ENCODE measurements at places on chromosomes 5 and 9. TPM values are rescaled to one million over a fixed set of nuclear protein-coding genes. Genes with fewer than 3 reads are reported as not detected.

GRCh38 chr5:74613283-74613682 lies 27.2 kb downstream of the ENC1 start:
- no peaks in the 10 kb centered on the region for H3K36me3 ChIP-seq
- no peak for DNase-seq
- no peak overlapping the region for H3K4me3 ChIP-seq
- H3K4me1 ChIP-seq: no peaks in the 10 kb centered on the region

DNA sequence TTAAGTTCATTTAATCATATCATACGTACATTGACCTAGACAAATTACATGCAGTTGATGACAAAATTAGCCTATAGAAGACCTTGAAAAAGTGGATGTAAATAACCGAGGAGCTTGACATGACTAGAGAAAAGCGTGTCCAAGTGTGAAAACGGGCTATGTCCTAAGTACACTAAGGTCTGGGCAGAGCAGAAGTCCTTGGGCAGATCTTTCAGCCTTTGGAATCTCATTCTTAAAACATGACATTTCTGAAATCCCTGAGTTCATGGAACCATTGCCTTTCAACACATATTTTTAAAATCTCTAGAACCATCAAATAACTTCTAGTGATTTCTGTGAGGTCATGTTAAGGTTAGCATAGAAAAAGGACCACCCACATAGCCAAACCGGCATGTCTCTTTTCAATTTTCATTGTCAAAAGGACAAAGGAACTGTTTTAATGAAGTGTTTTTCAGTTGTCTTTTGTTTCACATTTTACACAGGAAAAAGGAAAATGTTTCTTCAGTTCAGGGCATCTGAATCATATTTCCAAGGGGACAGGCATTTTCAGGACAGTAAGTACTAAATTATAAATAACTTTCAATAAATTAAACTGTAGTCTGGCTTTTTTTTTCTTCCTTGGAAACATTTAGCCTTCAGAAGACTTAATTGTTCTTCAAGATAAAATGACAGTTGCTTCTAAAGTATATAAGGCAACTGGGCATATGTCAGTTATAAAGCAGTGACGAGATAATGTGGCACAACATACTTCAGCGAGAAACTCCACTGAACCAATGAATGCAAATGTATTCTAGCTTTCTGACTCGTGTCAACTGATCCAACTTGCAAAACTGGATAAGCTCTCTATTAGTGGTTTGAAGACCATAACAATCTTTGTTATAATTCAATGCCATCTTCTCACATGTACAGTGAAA lies 416.8 kb downstream of the NFIB start:
- no peaks in the 10 kb centered on the region for H3K4me1 ChIP-seq
- H3K27me3 ChIP-seq: no peaks in the 10 kb centered on the region
- H3K27ac ChIP-seq: no peak overlapping the region
- no peaks in the 10 kb centered on the region for H3K36me3 ChIP-seq
- no peak overlapping the region for H3K4me3 ChIP-seq

Gene SLC2A8
- 10.7 TPM for total RNA-seq

DNA sequence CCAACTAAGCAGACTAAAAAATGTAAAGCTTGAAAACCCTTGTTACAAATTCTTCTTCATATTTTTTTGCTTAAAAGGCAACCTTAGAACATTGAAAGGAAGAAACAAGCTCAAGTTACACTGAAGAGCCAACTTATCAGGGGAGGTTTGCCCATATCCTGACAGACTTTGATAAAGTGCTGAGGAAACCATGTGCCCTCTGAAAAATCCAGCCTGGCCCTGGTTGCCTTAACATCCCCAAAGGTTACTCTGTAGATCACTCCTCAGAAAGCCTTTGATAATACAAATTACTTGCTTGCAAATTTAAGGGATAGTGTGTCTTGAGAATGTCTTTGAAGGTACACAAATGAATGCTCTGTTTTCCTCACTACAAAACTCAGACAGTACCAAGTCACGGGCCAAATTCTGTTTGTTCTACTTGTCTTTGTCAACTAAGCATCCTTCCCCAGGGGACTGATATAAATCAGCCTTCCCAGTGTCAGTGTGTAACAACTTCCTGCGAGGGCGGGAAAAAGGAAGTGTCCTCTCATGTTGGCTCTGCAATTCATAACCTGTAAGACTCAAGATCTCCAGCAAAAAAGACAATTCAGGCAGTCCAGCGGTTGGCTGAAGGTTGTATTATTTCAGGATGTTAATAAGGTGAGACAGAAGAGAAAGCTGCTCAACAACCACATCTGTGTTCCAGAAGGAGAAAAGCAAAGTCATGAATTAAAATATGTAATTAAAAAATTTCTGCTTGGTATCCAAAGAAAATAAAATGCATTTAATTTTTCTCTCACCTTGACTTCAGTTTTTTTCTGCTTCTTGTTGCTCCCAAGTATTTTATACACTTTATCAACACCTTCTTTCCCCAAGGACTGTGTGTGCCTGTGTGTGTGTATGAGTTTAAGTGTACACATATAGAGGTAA lies 199.9 kb downstream of the PIK3R1 start:
- peaks cover 19% of the 10 kb centered on the region for H3K27me3 ChIP-seq
- DNase-seq: no peak
- no peak overlapping the region for H3K27ac ChIP-seq
- peaks cover 20% of the 10 kb centered on the region for H3K4me1 ChIP-seq
- no peaks in the 10 kb centered on the region for H3K36me3 ChIP-seq
- H3K4me3 ChIP-seq: no peak overlapping the region

DNA sequence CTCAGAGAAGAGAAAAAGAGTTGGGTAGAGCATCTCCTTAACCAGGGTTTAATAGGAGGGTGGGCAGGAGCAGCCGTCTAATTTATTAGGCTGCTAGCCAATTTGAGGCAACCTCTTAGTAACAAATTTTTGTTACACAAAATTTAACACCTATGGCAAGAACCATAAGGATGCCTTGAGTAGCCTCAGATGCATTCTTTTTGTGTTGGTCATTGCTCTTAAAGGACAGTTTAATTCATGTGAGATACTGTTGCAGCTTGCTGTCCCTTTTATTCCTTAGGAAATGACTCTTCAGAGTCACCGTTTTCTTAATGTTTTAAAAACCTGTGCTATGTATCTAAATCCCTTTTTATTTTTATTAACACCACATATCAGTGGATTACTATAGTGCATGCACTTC lies 255.1 kb downstream of the MAST4 start:
- no peak overlapping the region for H3K27ac ChIP-seq
- DNase-seq: no peak
- peaks cover 33% of the 10 kb centered on the region for H3K27me3 ChIP-seq
- H3K4me3 ChIP-seq: no peak overlapping the region

GRCh38 chr5:111813537-111813936 lies 56.5 kb upstream of the NREP start:
- H3K4me3 ChIP-seq: no peak overlapping the region
- H3K27ac ChIP-seq: no peak overlapping the region
- peaks cover 4% of the 10 kb centered on the region for H3K27me3 ChIP-seq
- DNase-seq: no peak
- H3K36me3 ChIP-seq: no peaks in the 10 kb centered on the region
- no peaks in the 10 kb centered on the region for H3K4me1 ChIP-seq

DNA sequence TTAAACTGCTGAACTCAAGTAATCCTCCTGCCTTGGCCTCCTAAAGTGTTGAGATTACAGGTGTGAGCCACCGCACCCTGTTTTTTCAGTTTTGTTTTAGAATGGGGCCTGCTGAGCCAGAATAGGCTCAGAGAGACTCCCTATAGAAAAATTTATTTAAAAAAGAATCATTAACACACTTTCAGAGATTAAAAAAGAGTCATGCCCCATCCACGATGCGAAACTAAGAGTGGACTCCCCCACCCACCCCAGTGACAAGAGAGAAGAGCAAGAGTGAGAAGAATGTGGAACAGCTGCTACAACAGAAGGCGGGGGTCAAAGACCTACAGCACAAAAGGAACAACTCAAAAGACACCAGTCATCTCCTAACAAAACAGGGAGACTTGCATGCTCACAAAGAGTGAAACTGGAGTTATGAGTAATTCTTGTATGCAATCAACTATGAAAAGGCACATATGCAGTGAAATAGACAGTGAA lies 47.2 kb downstream of the GLDC start:
- no peak for DNase-seq
- H3K4me3 ChIP-seq: no peak overlapping the region
- H3K36me3 ChIP-seq: no peaks in the 10 kb centered on the region
- no peaks in the 10 kb centered on the region for H3K27me3 ChIP-seq
- peaks cover 5% of the 10 kb centered on the region for H3K4me1 ChIP-seq

Gene ADAMTS2
- not detected for total RNA-seq

Gene BICD2
- 23.6 TPM for total RNA-seq
